ENCODE measurements at places on chromosomes 11 and 22. TPM values are rescaled to one million over a fixed set of nuclear protein-coding genes. Genes with fewer than 3 reads are reported as not detected.

- DNase-seq = peak; percentile 1
Measured at GRCh38 chr22:27919942-27920755, 1.1 kb upstream of the PITPNB start.

DNA sequence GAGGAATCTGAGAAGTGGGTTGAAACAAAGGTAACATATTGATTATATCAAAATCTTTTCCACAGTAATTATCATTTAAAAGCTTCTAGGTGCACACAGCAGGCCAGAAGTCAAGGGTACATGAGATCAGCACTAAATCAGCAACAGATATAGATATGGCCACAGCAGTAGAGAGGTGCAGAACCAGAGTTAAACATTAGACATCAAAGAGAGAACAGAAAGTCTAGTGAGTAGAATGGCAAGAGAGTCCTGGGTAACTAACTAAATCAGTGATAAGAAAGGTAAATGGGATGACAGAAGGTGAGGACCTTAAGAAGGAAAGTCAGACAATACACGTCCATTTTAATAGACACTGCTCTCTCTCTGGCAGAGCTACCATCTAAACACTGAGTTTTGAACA is 119.5 kb upstream of the GRIA4 start:
- no peak for DNase-seq

- no peak for DNase-seq
Measured at GRCh38 chr11:27358296-27358695, 4.7 kb downstream of the CCDC34 start.

DNA sequence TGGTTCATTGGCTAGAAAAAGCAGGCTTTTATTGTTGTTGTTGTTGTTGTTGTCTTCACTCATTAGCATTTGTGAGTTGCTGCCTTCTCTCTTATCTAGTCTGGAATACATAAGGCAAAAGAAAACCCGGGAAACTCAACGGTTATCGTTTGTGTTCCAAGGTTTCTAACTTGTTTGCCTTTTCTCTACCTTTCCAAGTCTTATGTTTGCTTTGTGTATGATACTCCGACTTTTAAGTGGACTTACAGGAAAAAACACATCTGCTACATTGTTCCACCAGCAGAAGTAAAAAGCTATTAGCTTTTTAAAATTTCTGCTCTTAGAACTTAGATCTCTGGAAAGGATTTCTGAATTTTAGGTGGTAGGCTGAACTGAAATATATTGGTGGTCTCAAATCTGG is 27.0 kb upstream of the HIKESHI start:
- no peak for DNase-seq

- DNase-seq = no peak
Measured at GRCh38 chr11:46387919-46388618, 3.5 kb downstream of the CHRM4 start.

- no peak for DNase-seq
Measured at GRCh38 chr11:78797559-78797958, 222.9 kb upstream of the NARS2 start.

DNA sequence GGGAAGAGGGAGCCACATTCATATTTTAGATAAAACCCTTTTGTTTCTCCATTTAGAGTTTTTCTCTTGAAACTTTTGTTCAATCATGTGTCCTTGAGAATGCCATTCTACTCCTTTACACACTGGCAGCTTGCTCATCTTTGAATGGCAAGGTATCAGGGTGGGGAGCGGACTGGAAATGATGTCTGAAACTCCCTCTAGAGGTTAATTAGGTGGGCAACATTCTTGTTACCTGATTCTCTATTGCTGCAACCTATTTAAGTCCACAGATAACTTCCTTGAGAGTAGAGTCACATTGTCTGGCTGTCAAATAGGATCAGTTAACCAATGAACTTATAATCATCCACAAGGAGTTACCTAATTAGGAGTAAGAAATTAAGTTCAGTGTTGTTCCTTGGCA is 533.6 kb upstream of the API5 start:
- no peak for DNase-seq

- no peak for DNase-seq
Measured at GRCh38 chr11:114398303-114398920, 1.9 kb downstream of the C11orf71 start.

DNA sequence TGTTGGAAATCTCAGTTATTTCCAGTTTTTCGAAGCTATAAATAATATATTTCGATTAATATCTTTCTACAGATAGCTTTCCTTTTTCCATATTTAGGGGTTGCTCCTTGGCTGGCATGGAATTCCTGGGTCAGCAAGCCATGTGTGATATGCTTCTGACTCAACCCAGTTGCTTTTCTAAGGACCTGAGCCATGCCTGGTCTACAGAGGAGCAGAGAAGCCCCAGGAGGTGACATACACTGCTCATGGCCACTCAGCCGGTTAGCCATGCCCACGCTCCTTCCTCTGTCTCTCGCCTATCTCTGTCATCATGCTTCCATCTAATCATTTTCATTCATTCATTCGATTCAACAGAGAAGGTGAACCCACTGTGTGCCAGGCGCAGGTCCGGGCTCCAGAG is 23.2 kb upstream of the PDGFB start:
- DNase-seq = no peak

DNA sequence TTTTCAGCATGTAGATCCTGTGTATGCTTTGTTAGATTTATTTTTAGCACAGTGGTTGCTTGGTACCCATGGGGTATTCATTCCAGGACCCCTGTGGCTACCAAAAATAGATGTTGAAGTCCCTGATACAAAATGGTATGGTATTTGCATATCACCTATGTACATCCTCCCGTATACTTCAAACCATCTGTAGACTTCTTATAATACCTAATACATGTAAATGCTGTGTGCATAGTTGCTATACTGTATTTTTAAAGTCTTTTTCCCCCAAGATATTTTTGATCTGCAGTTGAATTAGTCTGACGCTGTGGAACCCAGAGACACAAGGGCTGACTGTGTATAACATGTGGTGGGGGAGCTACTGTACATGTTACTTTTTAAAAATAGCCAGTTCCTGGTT is 101.1 kb downstream of the ATXN10 start:
- DNase-seq = no peak

DNA sequence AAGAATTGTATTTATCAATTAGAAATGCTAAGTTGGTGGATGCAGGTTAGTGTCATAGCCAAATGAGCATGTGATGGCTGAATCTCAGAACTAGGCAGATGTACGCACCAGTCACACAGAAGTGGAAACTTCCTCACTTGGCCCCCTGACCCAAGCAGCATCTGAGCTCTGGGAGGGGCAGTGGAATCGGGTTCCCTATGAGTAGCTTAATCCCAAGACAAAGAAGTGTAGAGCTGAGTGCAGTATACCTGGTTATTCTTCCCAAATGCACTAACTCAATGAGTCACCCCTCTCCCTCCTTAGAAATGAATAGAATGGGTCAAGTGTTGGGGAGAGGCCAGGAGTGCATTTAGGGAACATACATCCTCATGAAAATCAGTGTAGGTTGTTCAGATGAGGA is 224.6 kb downstream of the FAT3 start:
- no peak for DNase-seq

GRCh38 chr11:24842308-24842707 is 345.5 kb downstream of the LUZP2 start:
- DNase-seq = no peak

GRCh38 chr11:75170516-75171201 is 19.8 kb downstream of the SLCO2B1 start:
- no peak for DNase-seq

GRCh38 chr11:117143390-117143789 is 697 bp upstream of the PAFAH1B2 start:
- peak; percentile 3 for DNase-seq

DNA sequence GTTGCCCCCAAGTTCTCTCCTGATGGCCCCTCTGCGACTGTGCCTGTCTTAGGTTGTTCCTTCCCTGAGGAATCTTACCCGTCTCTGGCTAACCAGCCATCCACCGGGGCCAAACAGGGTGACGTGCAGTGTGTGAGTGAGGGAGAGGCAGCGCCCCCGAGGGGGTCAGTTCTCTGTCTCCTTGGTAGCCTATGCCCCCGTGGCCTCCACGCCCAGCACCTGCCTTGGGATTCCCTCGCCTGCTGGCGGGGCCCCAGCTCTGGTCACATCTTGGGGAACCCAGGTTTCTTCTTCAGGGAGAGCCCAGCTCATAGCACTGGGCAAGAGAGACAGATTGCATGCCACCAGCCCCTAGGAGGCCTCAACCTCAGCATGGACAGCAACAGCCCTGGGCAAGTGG is 5.8 kb downstream of the NXF1 start:
- no peak for DNase-seq

DNA sequence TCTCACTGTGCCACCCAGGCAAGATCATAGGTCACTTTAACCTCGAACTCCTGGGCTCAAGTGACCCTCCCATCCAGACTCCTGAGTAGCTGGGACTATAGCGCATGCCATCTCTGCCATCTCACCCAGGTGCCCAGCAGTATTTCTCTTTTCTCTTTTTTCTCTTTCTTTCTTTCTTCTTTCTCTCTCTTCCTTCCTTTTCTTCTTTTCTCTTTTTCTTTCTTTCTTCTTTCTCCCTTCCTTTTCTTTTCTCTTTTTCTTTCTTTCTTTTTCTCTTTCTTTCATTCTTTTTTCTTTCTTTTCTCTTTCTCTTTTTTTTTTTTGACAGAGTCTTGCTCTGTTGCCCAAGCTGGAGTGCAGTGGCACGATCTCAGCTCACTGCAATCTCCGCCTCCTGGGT is 13.5 kb downstream of the RFPL1 start:
- no peak for DNase-seq

- DNase-seq = no peak
Measured at GRCh38 chr11:133997554-133997953, 40.8 kb upstream of the IGSF9B start.

DNA sequence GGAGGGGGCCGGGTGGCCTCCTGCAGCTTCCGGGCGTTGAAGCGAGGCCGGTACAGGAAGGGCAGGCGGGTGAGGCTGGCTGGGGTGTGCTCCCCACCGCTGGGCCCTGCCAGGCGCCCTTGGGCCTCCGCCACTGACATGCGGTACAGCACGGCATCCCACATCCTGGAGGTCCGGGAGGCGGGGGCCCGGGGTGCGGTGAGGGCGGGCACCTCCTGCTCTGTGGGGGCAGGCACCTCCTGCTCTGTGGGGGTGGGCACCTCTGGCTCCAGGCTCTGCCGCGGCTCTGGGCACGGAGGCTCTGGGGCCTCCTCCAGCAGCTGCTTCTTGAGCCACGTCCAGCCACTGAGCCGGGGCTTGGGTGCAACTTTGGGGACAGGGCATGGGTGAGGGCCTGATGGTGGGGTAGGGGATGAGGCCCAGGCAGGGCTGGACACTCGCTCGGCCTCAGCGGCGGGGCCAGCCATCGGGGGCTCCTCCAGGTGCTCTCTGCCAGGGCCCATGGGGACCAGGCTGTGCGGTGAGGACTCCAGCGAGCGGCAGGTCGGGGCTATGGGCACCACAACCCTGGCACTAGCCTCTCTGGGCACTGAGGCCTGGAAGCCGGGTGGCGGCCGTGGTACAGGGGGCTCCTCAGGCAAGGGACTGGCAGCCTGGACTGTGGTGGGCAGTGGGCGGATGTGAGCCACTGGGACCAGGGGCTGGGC is 2.3 kb downstream of the PRR33 start:
- DNase-seq = no peak

- no peak for DNase-seq
Measured at GRCh38 chr11:129620237-129621104, 195.2 kb upstream of the TMEM45B start.

DNA sequence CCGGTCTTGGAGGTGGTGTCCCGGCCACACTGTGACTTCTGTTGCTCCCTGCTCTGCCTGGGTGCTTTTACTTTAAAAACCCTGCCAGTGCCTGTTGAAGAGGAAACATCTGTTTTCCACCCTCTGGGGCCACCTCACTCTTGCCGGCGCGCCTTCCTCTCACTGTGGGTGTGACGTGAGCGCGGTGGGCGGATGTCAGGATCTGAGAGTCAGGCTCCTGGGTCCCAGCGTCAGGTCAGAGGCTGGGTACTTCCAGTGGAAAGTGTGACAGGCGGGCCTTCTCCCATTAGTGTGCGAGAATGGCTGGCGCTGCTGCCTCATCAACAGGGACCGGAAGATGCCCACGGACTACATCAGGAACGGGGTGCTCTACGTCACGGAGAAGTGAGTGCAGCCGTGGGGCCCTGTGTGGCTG is 54.2 kb downstream of the GRAMD4 start:
- peak; percentile 68 for DNase-seq

GRCh38 chr11:83671289-83671688 is 385.1 kb upstream of the CCDC90B start:
- no peak for DNase-seq

DNA sequence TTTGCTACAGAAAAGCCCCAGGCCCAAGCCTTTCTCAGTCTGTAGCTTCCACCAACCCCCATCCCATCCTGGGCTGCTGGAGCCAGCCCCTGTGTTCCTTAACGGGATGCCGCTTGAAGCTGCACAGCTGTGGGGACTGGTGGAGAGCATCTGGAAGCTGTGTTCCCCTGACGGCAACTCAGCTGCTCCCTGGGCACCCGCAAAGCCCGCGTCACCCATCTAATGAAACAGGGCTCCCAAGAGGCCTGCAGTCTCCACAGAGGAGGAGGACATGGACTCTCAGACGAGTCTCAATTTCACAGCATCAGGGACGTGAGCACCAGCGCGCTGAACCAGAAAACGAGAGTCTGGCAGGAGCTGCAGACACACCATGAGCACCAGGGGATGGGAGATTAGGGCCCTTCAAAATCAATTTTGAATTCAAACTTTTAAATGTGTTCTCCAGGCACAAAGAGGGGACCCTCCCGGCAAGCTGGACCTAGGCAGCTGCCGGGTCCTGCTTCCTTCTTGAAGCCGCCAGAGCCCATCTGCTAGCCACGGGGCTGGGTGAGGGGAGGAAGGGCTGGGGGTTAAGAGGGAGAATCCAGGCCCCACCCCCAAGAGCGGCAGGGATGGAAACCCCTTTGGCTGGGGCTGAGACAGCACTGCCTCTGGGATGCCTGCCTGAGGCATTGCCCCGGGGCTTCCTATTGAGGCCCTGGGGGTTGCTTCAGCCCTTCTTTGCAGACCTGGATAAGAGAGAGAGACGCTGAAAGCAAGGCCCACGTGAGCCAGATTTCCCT is 21.0 kb downstream of the LMO1 start:
- no peak for DNase-seq

Gene DEFB131B
- not detected for polyA plus RNA-seq

Gene C11orf52
- not detected for polyA plus RNA-seq

Gene MUC6
- polyA plus RNA-seq = not detected

Gene CSNK2A3
- polyA plus RNA-seq = 0.75 TPM

Gene ACR
- polyA plus RNA-seq = not detected

Gene KIAA1671
- polyA plus RNA-seq = not detected

Gene ELFN2
- polyA plus RNA-seq = not detected

Gene C11orf86
- not detected for polyA plus RNA-seq

Gene APOBEC3G
- 64.5 TPM for polyA plus RNA-seq

Gene ALDH3B2
- not detected for polyA plus RNA-seq

Gene KDM4E
- not detected for polyA plus RNA-seq

Gene SLC5A1
- not detected for polyA plus RNA-seq

Gene TRPM5
- polyA plus RNA-seq = not detected

Gene DUSP18
- 18.9 TPM for polyA plus RNA-seq

Gene KCNJ11
- polyA plus RNA-seq = not detected

Gene MN1
- 0.06 TPM for polyA plus RNA-seq

Gene CDC45
- not detected for polyA plus RNA-seq

Gene IFTAP
- 2.2 TPM for polyA plus RNA-seq

Gene IGLL1
- polyA plus RNA-seq = not detected
